ENCODE measurements at places on chromosomes 16 and 17.

- DNase-seq = no peak
These were observed 3.3 kb downstream of the NXN start for GRCh38 chr17:976312-976711.

GRCh38 chr17:6212766-6213165 is 142.6 kb downstream of the WSCD1 start:
- no peak for DNase-seq

DNA sequence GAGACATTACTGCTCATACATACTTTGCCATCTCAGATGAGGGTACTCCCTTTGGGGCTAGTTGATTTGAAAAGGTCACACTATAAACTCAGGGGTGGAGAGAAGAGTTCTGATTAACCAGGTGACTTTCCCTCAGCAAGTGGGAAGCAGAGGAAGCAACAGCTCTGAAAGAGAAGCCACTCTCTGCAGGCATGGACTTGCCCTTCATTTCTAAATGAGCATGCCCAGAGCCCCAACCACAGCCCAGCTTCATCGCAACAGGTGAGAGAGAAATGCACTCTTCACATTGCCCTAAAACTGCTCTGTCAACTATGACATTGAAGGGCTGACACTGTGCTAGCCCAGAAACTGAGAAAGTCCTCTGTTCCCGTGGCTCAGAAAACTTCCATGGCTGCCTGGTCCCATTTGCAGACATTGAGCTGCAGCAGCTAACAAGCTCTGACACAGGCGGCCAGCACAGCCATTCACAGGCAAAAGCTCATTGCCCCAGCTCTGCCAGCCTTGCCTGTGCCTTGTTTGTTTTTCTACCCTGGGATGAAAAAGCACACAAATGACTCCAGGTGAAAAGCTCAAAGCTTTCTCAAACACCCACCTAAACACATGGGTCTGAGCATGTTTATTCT is 419.8 kb upstream of the DYNLRB2 start:
- no peak for DNase-seq

DNA sequence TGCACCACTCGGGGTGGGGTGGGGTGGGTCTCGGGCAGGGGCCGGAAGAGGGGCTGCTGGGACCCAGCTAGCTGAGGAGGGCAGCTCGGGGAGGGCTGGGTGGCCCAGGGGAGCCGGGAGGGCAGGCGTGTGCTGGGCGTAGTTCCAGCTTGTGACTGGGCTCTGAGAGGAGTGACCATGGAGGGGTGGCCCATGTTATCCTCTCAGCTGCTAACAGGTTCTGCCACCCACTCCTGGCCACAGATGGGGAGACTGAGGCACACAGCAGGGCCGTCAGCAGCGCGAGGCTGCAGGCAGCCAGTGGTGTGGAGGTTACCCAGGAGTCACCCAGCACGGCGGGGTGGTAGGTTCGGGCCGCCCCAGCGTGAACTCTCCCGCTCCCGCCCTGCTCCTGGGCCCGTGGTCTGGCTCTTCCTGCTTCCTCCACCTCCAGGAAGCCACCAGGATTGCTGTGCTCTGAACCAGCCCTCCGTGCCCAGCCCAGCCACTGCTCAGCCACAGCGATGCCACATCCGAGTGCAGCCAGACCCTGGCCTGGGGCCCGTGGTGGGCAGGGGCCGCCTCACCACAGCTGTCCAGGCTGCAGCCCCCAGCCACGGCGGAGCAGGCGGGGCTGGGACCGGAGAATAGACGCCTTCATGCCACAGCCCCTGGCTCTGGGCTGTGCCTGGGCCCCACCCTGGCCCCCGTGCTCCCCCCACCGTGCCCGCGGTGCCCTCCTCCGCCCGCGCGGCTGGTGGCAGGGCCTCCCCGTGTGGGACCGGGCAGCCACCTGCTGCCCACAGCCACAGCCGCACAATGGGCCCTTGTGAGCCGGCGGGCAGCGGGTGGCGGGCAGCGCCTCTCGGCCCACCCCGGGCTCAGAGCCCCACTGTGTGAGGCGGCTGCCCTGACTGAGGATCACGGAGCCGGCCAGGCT is 26.3 kb upstream of the SSTR5 start:
- no peak for DNase-seq

DNA sequence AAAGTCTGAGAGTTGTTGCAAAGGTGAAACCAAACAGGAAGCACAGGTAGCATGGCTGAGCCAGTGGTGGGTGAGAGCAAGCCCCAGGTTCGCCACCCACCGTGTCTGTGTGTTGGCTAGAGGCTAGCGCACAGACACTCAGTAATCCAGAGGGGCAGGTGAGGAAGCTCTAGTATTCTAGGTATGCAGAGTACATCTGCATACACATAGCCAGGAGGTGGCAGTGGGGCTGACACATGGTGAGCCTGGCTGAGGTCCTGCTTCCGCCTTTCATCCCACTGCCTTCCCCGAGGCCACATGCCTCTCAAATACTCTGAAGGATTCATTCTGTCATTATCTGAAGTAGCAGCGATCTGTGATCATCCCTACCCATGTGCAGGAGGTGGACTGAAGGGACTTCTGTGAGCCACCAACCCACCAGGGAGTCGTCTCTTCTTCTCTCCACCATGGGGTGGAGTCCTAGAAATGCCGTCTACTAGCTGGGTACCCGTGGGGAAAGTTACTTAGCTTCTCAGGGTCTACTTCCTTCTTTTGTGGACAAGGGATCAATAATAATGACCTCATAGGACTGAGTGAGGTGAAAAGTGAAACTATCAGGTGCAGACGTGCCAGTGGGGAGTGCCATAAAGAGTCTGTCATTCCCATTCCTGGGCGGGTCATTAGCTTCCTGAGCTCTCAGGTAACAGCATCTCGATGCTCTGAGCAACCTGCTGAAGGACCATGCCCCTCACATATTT is 36.0 kb upstream of the ICAM2 start:
- DNase-seq = no peak

DNA sequence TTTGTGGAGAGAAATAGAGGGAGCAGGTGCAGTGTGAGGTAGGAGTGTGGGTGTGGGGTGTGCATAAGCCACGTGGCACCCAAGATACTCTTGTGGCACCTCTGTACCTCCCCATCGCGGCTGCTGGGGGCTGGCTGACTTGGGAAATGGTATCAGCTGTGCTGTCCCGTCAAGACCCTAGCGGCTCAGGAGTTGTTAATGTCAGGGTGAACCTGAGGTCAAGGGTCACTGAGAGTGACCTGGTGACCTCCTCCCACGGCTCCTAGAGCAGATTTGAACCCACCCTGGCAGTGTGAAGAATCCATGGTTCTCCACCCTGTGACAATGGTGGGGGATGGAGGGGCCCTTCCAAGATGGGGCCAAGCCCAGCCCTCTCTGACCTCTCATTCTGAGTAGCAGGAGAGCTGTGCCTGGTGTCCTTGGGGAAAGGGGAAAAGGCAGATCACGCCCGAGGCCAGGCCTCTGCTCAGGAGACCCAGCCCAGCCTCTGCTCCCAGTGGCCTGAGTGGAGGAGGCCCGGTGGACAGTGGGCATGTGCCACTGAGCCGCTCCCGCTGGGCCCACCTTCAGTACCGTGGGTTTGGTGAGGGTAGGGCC is 3.0 kb upstream of the WFIKKN2 start:
- no peak for DNase-seq

All from activated gamma-delta T cell treated with anti-CD3 and anti-CD28 coated beads, Interleukin-2, amount 50 U/mL, for 16 hours (primary cell).